ENCODE measurements at places on chromosomes 1 and 21. TPM values are rescaled to one million over a fixed set of nuclear protein-coding genes. Genes with fewer than 3 reads are reported as not detected.

Gene SLC16A4
- 54.2 TPM for total RNA-seq

Gene PADI1
- 7.2 TPM for total RNA-seq

DNA sequence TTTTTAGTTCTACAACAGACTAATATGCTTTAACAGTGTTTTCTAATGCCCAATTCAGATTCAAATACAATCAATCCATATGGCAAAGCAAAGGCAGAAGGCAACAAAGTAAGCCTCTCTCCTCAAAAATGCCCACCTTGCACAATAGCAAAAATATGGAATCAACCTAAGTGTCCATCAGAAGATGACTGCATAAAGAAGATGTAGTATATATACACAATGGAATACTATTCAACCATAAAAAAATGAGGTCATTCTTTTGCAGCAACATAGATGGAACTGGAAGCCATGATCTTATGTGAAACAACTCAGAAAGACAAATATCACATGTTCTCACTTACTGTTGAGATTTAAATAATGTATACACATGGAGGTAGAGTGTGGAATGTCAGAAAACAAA is 80.7 kb downstream of the EIF4G3 start:
- DNase-seq: no peak

DNA sequence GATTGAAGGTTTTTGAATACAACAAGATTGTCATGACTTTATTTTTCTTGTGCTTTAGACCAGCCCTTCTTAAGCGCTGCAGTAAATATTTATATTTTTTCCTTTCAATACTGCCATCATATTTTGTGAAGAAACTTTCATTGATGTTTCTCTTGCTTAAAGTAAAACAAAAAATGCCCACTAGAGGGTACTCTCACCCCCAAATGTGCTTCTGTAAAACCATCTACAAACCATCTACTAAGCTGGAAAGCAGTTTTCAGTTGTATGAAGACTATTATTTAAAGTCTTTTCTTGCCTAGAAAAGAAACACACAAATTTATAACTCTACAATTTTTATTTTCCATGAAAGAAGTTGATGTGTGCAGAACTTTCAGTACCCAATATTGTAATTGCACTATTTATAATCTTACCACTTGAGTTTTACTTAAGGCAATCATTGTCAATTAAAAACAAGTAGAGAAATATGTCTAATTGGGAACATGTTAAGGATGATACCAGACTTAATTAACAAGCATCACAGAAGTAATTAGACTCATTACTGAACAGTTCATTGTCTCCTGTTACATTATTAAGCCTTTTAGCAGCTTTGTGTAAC is 10.7 kb downstream of the LEPR start:
- DNase-seq: no peak

- DNase-seq: peak; percentile 42
Measured at GRCh38 chr21:46052703-46053651, 44.9 kb upstream of the COL6A2 start.

All from Caki2 (cell line).